CD4-positive, alpha-beta T cell treated with Interleukin-21 for 1 hour (primary cell): ENCODE measurements at places on chromosomes 12 and 14.

GRCh38 chr14:100826391-100827100, 628 bp downstream of the MEG3 start:
- no peak for DNase-seq

DNA sequence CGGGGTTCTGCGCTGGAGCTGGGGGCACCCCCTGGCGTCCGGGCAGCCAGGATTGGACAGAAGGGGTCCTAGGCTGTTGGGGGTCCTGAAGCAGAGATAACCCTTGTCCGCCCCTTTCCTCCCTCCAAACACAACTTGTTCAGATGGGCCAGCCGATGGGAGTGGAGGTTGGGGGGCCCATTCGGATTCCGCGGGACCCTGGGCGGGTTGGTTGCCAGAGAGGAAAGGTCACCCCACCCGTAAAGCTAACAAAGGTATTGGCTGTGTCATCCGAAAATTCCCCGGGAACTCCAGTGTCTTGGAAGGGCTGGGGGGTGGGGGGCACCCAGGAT, 1.3 kb downstream of the FAM222A start:
- no peak for DNase-seq

DNA sequence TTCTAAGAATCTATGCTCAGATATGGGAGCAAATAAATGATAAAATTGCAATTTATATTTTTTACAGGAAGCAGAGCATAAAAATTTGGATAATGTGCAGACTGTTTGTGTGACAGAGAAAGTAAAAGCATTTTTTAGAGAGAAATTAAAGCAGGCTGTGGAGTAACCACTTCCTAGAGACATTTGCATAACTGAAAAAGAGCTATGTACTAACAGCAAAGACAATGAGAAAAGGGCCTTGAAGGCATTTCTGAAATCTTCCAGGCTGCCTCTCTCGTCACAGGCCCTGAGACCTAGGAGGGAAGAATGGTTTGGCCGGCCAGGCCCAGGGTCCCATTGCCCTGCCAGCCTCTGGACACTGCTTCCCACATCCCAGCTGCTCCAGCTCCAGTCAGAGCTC, 247.2 kb downstream of the ALX1 start:
- DNase-seq: no peak

GRCh38 chr12:63400718-63401117, 249.7 kb upstream of the AVPR1A start:
- no peak for DNase-seq

DNA sequence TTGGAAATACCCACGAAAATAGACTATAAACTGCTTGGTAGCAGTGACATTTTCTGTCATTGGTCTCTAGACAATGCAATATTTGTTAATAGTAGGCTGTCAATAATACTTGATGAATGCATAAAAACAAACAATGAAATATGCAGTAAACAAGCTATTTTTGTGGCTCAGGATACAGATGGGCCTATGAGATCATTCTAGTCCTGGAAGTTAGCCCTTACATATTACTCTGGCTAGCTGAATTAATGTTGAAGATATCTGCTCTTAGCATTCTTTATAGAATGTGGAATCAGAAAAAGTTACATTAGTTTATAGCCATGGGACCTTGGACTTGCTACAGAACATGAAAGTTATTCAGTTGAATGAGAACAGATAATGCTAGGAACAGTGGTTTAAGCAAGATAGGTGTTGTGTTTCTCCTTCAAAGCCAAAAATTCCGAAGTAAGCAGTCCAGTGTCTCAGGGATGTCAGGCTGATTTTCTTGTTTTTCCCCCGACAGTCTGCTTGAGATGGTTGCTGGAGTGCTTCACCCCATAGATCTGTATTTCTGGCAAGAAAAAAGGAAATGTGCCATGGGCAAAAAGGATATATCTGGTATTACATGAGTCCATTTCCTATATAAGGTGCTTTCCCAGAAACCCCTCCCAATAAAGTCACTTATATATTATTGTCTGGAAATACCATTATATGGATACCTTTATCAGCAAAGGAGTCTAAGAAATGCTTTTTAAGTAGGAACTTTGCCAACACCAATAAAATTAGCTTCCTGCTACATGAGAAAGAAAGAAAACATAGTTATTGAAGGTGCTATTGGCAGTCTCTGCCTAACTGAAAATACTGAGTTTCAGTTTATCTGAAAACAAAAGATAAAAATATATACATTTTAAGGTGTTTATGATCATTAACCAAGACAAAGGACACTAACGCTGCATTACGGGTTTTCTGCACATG, 619.4 kb upstream of the ATP2B1 start:
- DNase-seq: no peak

DNA sequence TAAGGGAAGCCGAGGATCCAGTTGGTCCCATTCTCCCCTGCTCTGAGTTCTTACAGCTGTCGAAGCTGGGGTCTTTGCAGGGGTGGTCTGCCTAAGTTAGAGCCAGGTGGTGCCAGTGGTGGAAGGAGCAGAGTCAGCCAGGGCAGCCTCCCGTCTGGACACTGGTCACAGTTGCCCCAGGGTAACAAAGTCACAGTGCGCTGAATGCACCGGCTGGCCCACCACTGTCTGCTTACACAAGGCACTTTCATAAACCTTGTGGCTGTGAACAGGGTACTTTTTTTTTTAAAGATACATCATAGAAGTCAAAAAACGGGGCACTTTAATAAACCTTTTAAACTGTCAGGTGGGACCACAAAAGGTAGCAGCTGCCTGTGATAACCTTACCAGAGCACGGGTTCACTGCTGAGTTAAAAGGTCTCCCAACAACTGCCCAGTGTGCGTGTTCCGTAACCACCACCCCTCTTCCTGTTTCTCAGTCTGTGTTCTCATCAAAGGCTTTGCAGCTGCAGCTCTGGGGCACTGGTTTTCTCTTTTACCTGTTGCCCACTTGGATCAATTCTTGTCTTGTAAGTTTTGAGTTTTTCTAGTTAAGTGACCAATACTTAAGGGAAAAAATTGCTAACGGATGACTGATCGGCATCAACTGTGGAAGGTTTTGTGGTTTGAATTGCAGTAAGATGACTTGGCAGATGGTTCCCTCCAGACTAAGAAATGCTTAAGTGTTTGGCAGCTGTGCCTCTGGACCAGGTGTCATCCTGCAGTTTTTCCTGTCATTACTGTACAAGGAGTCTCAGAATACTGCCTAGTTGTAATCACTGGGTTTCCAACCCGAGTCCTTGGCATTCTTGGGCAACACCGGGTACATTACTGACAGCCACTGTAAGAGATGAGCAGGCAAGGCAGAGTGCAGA, 55.9 kb downstream of the DYNC1H1 start:
- DNase-seq: peak; percentile 22

DNA sequence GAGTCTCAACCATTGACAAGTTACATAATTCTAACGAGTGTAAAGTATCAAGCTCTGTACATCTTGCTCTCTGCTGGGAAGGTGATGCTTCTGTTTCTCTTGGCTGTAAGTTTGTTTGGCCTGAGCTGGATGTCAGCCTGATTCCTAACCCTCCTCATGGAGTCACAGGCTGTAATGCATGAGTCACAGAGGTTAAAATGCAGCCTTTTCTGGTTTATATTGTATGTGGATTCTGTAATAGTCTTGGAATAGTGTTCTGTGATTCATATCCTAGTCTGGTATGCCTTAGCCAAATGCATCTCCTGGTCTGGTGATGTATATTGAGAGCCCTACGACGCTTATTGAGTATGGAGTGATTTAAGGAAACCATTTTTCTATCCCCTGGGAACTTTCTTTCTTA, 104.5 kb upstream of the FRMD6 start:
- DNase-seq: no peak

DNA sequence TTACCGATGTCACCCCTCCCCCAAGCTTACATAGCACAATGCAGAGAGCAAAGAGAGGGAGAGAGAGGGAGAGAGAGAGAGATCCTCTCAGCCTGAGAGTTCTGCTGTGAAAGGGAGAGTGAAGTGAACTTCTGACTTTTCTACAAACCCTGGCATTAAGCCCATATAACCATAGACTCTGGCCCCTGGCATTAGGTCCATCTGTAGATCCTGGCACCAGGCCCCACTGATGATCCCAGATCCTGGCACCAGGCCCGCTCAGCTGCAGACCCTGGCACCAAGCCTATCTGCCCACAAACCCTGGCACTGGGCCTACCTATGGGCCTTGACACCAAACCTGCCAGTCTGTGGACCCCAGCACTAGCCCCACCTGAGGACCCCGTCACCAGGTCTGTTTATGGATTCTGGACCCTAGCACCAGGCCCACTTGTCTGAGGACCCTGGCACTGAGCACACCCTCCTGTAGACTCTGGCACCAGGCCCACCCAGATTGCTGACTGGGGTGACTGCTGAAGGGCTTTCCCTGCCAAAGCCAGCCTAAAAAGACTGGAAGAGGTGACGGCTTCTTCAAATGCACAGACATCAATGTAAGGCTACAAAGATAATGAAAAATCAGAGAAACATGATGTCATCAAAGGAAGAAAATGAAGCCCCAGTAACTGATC, 14.5 kb upstream of the KRT83 start:
- DNase-seq: no peak

DNA sequence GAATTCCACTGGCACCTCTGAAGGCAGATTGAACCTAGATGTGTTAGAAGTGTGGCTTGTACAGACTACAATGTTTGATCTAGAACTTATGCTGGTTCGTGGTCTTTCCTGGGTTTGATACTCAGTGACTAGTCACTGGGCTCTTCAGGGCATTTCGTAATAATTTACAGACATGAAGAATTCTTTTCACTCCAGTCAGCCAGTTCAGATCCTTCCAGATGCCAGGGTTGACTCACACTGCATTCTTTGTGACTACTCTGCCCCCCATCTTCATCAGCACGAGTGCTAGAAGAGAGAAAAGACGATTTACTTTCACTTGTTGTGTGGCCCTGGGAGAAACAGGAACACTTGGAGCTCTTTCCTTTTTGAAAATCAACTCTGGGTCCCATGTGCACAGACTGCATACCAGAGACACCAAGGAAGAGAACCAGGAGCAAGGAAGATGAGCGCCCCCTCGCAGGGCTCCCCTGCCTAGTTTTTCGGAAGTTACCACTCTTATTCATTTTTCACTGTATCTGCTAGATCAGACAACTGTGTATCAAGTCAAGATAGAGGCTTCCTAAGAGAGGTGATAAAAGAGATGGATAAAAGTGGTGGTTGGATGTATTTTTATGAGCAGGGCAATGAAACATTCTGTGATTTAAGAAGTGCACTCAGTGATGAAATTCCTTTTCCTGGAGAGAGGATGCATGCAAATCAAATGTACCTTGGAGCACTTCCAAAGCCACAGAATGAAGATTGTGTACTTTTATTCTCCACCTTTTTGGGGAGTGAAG, 33.5 kb upstream of the EVL start:
- no peak for DNase-seq

GRCh38 chr14:61701946-61702345, 6.6 kb downstream of the HIF1A start:
- DNase-seq: no peak

- DNase-seq: no peak
These were observed 8.2 kb upstream of the SSPN start for GRCh38 chr12:26187014-26187798.

GRCh38 chr12:131196220-131196619, 242.5 kb downstream of the ADGRD1 start:
- no peak for DNase-seq

DNA sequence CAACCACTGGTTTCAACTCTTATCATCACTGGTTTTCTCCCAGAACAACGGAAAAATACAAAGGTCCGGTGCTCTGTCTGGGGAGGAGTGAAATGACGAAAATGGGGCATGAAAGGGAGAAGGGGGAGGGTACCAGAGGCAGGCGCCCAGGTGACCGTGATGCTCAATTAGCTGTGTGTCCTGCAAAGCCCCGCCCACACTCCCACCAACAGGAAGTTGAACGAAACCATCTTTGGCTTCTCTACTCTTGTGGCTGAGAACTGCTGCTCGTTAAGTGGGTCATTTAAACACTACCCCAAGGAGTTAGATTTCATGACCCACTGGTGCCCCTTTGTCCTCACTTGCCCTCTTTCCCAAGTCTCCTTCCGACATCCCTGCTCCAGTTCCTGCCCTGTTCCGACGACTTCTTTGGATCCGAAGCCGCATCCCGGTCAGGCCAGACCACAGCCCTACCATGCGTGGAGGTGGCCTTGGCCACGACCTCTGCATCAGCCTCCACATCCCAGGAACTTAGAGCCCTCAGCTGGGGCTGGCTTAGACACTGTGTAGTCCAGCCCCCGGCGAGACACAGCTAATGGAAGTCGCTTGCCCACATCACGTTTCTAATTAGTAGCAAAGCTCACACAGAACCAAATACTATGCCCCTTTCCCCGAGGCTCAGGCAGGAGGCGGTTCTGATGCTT, 11.4 kb upstream of the LRTM2 start:
- peak; percentile 22 for DNase-seq

GRCh38 chr14:68238976-68239375, 419.4 kb downstream of the RAD51B start:
- DNase-seq: no peak

DNA sequence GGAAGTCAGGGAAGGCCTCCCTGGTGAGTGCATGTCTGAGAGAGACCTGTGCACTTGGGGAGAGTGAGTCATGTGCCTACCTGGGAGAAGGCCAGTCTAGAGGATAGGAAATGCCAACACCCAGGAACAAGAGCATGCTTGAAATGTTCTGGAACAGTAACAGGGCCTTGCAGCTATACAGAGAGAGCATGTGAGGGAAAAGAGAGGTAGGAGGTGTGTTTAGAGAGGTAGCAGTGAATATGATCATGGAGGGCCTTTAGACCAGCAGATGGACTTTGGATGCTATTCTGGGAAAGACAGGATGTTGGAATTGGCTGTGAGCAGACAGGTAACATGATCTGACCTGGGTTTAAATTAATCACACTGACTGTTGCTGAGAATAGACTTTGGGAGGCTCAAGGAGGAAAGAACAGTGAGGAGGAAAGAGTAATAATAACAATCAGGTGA, 1143.6 kb downstream of the FLRT2 start:
- no peak for DNase-seq

GRCh38 chr14:105529569-105530284, 3.3 kb downstream of the TMEM121 start:
- DNase-seq: peak; percentile 39
